ENCODE measurements at places on chromosomes 5 and 9.
A peak's percentile ranks its signal among the peaks of the same experiment; 100 is the strongest.

DNA sequence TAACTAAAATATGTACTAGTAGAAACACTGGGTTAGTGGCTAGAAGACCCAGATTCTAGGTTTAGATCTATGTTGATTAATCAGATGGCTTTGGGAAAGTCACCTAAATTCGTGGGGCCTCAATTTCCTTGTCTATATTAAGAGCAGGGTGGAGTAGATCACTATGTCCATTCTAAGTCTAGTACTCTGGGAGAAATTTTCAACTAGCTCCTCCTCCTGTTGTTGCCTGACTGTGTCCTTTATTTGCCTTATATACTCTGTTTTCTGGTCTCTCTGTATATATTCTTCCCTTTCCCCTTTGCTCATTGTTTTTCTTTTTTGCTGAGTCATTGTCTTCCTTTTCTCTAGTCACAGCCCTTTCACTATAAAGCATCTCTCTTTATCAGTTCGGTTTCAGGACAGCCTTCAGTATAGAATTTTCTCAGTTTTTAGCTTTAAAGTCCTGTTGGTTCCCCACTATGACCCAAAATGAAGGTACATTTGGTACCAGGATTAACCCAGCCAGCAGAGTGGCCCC, 44.5 kb upstream of the CDH6 start:
- DNase-seq: peak; percentile 57

DNA sequence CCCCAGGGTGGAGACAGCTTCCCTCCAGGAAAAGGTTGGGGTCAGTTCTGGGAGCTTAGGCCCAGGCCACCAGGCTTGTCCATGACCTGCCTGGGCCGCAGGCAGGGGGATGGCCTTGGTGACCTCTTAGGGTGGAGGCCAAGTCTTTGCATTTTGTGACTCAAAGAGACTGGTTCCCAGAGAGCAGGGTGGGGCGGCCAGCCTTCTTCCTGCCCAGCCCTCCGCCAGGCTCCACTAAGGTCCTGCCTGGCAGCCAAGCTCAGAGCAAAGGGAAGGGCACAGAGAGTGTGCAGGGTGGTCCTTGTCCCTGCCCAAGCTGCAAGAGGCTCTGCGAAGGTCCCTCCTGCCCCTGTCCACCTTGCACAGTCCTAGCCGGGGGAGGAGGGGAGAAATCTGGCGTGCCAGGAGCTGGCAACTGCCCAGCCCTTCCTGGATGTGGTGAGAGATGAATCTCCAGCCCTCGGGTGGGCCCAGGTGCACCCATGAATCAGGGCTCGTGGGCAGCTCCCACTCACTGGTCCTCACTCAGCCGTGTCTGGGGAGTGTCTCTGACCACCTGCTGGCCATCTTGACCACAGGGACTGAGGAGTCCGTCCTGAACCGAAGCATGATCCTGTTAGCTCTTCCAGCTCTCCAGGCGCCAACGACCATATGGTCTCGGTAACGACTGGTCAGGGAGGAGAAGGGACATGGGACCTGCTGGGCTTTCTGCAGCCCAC, 2.3 kb upstream of the PTGDS start:
- peak; percentile 44 for DNase-seq

- DNase-seq: peak; percentile 10
Observed at GRCh38 chr5:43642428-43642827, 39.4 kb downstream of the NNT start.

GRCh38 chr5:98872674-98873073, 56.1 kb downstream of the CHD1 start:
- DNase-seq: no peak

GRCh38 chr5:3357291-3357690, 238.3 kb upstream of the IRX1 start:
- DNase-seq: no peak

GRCh38 chr9:91770229-91770628, 179.8 kb downstream of the ROR2 start:
- no peak for DNase-seq

DNA sequence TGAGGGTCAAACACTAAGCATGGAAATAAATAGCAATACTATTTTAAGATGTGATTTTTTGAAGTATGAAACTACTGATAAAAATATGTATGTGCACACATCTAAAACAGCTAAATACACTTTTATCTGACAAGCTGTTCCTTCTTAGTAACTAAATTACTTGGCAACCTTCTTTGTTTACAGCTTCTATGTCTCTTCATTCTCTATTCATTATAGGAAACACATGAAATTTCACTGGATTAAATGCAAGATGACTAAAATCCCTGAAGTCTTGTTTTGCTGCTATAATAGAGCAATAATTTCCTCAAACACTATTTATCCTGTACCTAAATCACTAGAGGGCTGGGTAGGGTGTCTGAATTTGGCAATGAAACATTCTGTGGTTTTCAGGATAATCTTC, 11.7 kb downstream of the RICTOR start:
- no peak for DNase-seq

All from hematopoietic multipotent progenitor cell treated with erythropoietin and hydrocortisone succinate and interleukin-3 and kit ligand, for 8 days (in vitro differentiated cells).